CD4-positive, alpha-beta T cell treated with Interleukin-17A for 4 hours (primary cell): ENCODE measurements at places on chromosomes 1 and 21.

GRCh38 chr1:223019256-223019655, 123.8 kb downstream of the TLR5 start:
- no peak for DNase-seq

- no peak for DNase-seq
These were observed 39.3 kb downstream of the TP73 start for GRCh38 chr1:3691421-3692204.

DNA sequence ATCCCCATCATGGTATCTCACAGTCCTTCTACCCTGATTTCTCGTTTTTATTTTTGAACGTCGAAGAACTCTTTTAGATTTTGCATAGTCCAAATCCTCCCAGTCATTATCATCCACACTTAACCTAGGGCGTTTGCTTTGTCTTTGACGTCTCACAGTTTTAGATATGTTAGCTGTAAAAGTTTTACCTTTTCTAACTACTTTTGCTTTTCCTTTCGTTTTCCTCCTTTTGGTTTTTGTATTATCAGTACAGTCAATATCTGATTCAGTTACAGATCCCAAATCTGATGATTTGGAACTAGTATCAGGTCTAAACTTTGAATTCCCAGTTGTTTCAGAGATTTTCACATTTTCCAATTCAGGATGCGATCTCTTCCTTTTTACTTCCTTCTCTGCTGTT, 13.1 kb upstream of the PSMG1 start:
- no peak for DNase-seq

DNA sequence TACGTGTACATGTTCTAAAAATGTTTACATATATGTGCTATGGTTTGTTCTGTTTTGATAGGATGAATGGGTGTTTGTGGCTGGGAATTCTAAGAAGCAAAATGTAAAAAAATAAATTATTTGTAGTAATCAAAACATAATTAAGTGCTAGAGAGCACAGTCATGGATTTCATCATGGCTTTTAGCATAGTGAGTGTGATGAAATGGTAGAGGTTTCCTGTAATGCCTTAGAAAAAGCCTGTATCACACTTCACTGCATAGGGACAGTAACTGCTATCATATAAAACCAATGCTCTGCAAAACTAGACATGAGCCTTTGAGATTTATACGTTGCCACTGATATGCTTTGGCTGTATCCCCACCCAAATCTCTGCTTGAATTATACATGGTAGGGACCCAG, 99.8 kb downstream of the PTGER3 start:
- DNase-seq, result no peak

GRCh38 chr21:44439211-44439600, 16.1 kb upstream of the LRRC3 start:
- no peak for DNase-seq

- DNase-seq, result no peak
These were observed 169.0 kb upstream of the AJAP1 start for GRCh38 chr1:4485398-4485797.

DNA sequence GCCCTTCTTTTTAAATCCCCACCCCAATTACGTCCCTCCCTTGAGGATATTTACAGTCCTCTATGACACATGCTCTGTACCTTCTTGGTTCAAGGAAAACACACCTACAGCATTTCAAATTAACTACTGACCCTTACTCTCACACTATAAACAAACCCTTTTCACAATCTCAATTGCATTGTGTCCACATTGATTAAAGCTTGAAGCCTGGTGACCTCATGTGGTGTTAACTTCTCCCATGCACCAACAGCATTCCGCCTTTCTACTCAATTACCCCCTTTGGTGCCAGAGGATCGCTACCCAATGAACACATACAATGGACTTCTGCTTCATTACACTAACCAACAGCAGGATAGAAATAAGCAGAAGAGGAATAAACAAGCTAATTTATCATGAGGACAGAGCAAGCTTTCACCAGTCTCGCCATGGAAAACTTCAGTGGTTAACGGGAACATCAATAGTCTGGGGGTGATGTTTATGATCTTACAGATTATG, 15.2 kb downstream of the WLS start:
- no peak for DNase-seq

DNA sequence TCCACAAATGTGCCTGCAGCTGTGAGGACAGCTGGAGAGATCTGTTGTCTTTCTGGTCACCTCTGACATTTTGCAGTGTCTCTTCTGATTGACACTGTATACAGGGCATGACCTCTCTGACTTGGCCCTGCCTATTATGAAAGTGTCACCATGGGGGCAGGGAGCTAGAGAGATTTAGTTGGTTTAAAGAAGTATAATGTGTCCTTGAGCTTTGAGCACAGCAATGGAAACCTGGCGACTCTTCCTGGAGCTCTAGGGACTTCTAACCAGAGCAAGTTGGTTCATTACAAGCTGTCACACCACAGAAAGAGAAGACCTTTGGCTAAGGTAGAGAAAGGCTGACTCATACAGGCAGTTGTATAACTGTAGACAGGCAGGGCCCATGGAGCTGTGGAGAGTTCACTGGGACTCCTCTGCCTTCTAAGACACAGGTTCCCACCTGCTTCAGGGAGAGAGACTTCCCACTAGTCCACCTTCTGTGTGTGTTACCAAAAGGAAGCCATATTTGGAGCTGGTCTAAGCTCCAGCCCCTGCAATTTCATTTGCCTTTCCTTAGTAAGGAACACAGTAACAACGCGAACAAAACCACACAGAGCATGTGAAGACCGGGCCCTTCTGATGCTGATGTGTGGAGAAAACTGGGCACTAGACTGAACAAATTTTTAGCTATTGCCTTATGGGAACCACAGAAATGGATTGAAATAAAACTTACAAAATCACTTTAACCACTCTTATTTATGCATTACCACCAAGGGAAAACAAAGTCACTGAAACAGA, 90.5 kb upstream of the ADAR start:
- no peak for DNase-seq

GRCh38 chr1:58781541-58782177, 2.2 kb downstream of the JUN start:
- DNase-seq, result peak; percentile 52

- no peak for DNase-seq
These were observed 195.3 kb downstream of the ZC3H11B start for GRCh38 chr1:219417610-219418009.
